ENCODE measurements at places on chromosomes 1 and 21. TPM values are rescaled to one million over a fixed set of nuclear protein-coding genes. Genes with fewer than 3 reads are reported as not detected.

The SPRR3 gene
- 67.3 TPM for total RNA-seq

The ACTA1 gene
- not detected for total RNA-seq

The ILDR2 gene
- not detected for total RNA-seq

The DLGAP3 gene
- total RNA-seq: under 0.01 TPM

The FAM110D gene
- total RNA-seq: not detected

The GBP7 gene
- not detected for total RNA-seq

The NT5C1A gene
- not detected for total RNA-seq

The ZNF683 gene
- not detected for total RNA-seq

The METTL18 gene
- 5.8 TPM for total RNA-seq

The DAB1 gene
- 0.14 TPM for total RNA-seq

The ADAMTS1 gene
- 28.4 TPM for total RNA-seq

The PTPN14 gene
- total RNA-seq: 55.7 TPM

The PTGFR gene
- not detected for total RNA-seq

The LRRC53 gene
- total RNA-seq: not detected

The C1orf146 gene
- not detected for total RNA-seq

The KRTAP20-1 gene
- not detected for total RNA-seq

The GJA5 gene
- under 0.01 TPM for total RNA-seq

The TAF13 gene
- 123 TPM for total RNA-seq

The MRPL20 gene
- 50.2 TPM for total RNA-seq

The GPR157 gene
- total RNA-seq: 48.9 TPM

The ADAM15 gene
- 228 TPM for total RNA-seq

The CYP4A11 gene
- not detected for total RNA-seq

The LCE2A gene
- not detected for total RNA-seq

The CRYAA gene
- total RNA-seq: not detected

The CNKSR1 gene
- total RNA-seq: 12.3 TPM

The PADI2 gene
- 0.14 TPM for total RNA-seq

The CENPF gene
- 0.85 TPM for total RNA-seq

The FGR gene
- 0.50 TPM for total RNA-seq

The AADACL4 gene
- not detected for total RNA-seq

The TBX15 gene
- under 0.01 TPM for total RNA-seq

The CELA3B gene
- not detected for total RNA-seq

The RGS7 gene
- not detected for total RNA-seq

The RAP1GAP gene
- total RNA-seq: 2.6 TPM

The AMPD1 gene
- not detected for total RNA-seq

The CCDC30 gene
- total RNA-seq: 1.1 TPM

The CHD5 gene
- total RNA-seq: 0.07 TPM

The OBSCN gene
- 50.3 TPM for total RNA-seq

The PADI3 gene
- 0.68 TPM for total RNA-seq

The IVL gene
- total RNA-seq: 18.8 TPM

The SLC35F3 gene
- total RNA-seq: 1.6 TPM

The RIPPLY3 gene
- total RNA-seq: under 0.01 TPM

The RHD gene
- not detected for total RNA-seq

The MASP2 gene
- not detected for total RNA-seq

The BSND gene
- under 0.01 TPM for total RNA-seq

The GPR37L1 gene
- not detected for total RNA-seq

The CYP4X1 gene
- total RNA-seq: 2.3 TPM

The TEX38 gene
- not detected for total RNA-seq

The ATP6V1G3 gene
- not detected for total RNA-seq

The ANXA9 gene
- 0.50 TPM for total RNA-seq

The PTPN7 gene
- not detected for total RNA-seq

The CSF3R gene
- total RNA-seq: not detected

The CD5L gene
- total RNA-seq: not detected
